Vagina (tissue), 2 donors: ENCODE measurements at places on chromosomes 13 and 19.

DNA sequence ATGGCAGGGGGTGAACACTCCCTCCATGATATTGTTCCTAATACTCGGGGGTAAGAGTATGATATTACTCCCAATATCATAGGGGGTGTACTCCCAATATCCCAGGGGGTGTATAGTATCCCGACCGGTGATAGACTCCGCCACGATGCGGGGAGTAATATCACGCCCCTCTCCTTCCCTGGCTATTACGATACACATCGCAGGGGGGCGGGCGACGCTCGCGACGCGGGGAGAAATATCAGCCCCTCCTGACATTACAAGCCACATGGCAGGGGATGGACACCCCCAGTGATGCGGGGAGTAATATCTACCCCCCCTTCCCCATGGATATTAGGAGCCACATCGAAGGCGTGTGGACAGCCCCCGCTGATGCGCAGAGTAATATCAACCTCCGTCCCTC lies 3.2 kb upstream of the RGCC start:
- H3K27ac ChIP-seq: no peak overlapping the region
- no peak overlapping the region for H3K4me3 ChIP-seq
- peaks cover 15% of the 10 kb centered on the region for H3K4me1 ChIP-seq
- H3K36me3 ChIP-seq: no peaks in the 10 kb centered on the region
- no peaks in the 10 kb centered on the region for H3K27me3 ChIP-seq

DNA sequence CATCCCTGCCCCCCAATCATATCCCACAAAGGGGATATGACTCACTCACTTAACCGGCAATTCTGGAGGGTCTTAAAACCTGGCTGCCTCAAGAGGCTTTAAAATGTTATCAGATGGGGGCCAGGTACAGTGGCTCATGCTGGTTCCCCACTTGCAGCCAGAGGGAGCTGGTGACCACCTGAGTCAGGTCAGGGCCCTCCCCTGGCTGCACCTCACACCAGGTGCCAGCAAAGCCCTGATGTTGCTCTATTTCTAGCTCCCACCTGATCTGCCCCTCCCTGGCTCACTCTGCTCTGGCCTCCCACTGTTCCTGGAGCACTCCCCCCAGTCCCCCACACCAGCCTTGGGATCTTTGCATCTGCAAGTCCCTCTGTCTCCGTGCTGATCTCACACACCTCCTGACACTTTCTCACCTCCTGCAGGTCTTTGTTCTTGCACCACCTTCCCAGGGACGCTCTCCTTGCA lies 14.2 kb downstream of the HPN start:
- no peaks in the 10 kb centered on the region for H3K27me3 ChIP-seq
- H3K4me1 ChIP-seq: no peaks in the 10 kb centered on the region
- no peak overlapping the region for H3K4me3 ChIP-seq
- no peak overlapping the region for H3K27ac ChIP-seq
- H3K36me3 ChIP-seq: no peaks in the 10 kb centered on the region

GRCh38 chr13:80341756-80342370 lies 937 bp upstream of the SPRY2 start:
- peak overlapping the region; percentile 82 for H3K4me3 ChIP-seq
- H3K36me3 ChIP-seq: no peaks in the 10 kb centered on the region
- no peak for DNase-seq
- H3K4me1 ChIP-seq: peaks cover 28% of the 10 kb centered on the region
- no peaks in the 10 kb centered on the region for H3K27me3 ChIP-seq
- H3K27ac ChIP-seq: peak overlapping the region; percentile 89

DNA sequence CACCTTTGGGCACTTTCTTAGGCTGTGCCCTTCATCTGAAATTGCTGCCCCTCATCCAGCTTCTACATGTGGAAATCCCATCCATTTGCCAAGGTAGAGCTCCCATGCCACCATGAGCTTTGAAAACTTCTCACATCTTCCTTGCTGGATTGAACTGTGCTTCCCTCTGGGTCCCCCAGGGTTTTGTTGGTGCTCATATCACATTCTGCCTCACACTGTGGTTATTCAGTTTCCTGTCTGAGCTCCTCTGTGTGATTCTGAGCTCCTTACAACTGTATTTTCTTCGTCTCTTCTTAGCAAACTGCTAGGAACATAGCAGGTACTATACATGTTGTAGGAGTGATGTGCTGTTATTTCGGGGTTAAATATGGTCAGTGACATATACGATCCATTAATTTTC lies 74.9 kb upstream of the KL start:
- no peaks in the 10 kb centered on the region for H3K4me1 ChIP-seq
- no peaks in the 10 kb centered on the region for H3K36me3 ChIP-seq
- H3K4me3 ChIP-seq: no peak overlapping the region
- no peak for DNase-seq
- no peak overlapping the region for H3K27ac ChIP-seq

- no peaks in the 10 kb centered on the region for H3K27me3 ChIP-seq
- no peaks in the 10 kb centered on the region for H3K36me3 ChIP-seq
- H3K4me3 ChIP-seq: no peak overlapping the region
- no peak overlapping the region for H3K27ac ChIP-seq
- no peaks in the 10 kb centered on the region for H3K4me1 ChIP-seq
- no peak for DNase-seq
Measured at GRCh38 chr13:91375116-91375729, 23.2 kb upstream of the GPC5 start.

DNA sequence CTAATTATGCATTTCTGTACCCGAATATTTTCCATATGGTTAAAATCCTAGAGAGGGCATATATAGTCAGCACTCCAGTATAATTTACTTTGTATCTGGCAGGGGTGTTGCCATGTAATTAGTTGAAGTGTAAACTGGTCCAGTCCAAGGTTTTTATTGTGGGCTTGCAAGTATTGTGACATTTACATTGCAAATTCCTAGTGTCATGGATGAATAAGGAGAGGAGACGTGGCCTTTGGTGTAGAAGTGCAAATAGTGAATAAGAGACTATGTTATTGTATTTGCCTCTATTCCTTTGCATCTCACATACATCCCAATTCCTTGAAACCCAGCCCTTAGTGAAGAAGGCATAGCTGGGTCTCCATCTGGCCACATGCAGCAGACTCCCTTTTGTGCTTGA lies 330.6 kb downstream of the ATP8A2 start:
- no peaks in the 10 kb centered on the region for H3K27me3 ChIP-seq
- no peak overlapping the region for H3K27ac ChIP-seq
- no peak for DNase-seq
- H3K4me3 ChIP-seq: no peak overlapping the region
- no peaks in the 10 kb centered on the region for H3K4me1 ChIP-seq

DNA sequence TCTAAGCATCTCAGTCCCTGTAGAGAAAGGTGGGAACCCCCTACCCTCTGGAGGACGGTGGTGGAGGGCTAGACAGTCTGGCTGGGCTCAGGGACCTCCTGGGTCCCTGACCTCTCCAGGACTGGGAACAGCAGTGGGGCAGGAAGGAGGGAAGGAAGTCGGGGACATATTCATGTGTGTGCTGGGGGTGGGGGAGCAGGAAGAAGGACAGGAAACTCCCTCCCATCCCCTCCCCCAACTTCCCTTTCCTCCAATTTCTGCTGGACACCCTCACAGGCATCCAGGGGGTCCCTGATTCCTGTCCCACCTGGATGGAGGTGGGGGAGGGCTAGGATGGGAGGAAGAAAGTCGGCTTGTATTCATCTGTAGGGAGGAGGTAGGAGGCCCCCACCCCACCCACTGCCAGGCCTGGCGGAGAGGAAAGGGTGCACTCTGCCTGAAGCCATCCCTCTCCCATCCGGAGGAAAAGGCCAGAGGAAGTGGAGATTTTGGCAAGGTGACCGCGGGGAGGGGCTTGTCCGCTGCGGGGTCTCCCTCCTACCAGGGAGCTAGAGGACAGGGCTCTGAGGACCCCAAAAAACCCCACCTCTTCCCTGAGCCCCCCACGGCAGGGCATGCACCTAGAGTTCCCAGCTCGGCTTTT lies 2.3 kb downstream of the NOVA2 start:
- H3K36me3 ChIP-seq: no peaks in the 10 kb centered on the region
- no peak overlapping the region for H3K27ac ChIP-seq
- DNase-seq: no peak
- peak overlapping the region; percentile 35 for H3K4me3 ChIP-seq

- peak overlapping the region; percentile 69 for H3K27ac ChIP-seq
- peak; percentile 87 for DNase-seq
- no peaks in the 10 kb centered on the region for H3K36me3 ChIP-seq
- H3K4me3 ChIP-seq: no peak overlapping the region
- no peaks in the 10 kb centered on the region for H3K27me3 ChIP-seq
Measured at GRCh38 chr13:40190641-40191100, 475.8 kb downstream of the FOXO1 start.

GRCh38 chr13:98825659-98826058 lies 73.2 kb upstream of the SLC15A1 start:
- no peak for DNase-seq
- H3K4me1 ChIP-seq: peaks cover 27% of the 10 kb centered on the region
- no peak overlapping the region for H3K4me3 ChIP-seq
- no peak overlapping the region for H3K27ac ChIP-seq
- no peaks in the 10 kb centered on the region for H3K27me3 ChIP-seq
- no peaks in the 10 kb centered on the region for H3K36me3 ChIP-seq

DNA sequence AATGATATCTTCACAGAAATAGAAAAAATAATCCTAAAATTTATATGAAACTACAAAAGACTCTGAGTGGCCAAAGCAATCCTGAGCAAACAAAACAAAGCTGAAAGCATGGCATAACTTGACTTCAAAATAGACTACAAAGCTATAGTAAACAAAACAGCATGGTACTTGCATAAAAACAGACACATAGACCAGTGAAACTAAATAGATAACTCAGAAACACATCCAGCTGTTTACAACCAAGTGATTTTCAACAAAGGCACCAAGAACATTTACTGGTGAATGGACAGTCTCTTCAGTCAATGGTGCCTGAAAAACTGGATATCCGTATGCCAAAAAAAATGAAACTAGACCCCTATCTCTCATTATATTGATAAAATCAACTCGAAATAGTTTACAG lies 25.2 kb downstream of the SCGB2B2 start:
- H3K4me1 ChIP-seq: no peaks in the 10 kb centered on the region
- no peak for DNase-seq
- H3K36me3 ChIP-seq: no peaks in the 10 kb centered on the region
- no peak overlapping the region for H3K27ac ChIP-seq
- no peaks in the 10 kb centered on the region for H3K27me3 ChIP-seq

DNA sequence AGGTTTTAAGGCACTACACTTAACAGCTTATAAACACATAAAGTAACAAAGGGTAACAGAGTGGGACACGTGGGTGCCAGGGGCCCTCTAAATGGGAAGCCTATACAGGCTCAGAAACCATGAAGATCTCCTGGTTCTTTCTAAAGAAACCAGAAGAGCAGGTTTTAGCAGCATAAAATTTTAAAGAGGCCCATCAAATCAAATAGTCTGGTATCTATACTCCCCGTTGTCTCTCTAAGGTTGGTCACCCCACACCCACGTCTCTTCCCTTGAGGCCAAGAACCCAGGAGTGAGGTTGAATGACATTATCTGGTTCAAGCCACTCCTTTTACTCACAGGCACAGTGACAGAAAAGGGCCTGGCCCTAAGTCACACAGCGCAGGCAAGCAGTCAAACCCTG lies 4.6 kb upstream of the DYRK1B start:
- no peak for DNase-seq
- peaks cover 22% of the 10 kb centered on the region for H3K4me1 ChIP-seq
- H3K27ac ChIP-seq: no peak overlapping the region
- H3K27me3 ChIP-seq: no peaks in the 10 kb centered on the region
- H3K4me3 ChIP-seq: no peak overlapping the region

DNA sequence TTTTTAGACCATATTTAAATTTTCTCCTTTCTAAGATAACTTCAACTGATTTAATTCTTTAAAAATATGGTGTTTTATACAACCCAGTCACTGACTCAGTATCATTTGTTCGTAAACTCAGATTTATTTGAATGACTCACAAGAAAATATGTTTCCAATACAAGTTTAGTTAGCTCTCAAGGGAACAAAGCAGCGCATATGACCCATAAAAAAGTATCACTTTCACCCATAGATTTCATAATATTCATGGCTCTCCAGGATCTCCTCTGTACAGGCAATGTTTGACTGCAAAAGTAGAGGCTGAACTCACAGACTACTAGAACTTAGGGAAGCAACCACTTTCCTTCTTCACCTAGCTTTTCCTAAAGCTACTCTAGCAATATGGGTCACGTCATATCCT lies 405.6 kb upstream of the PCDH9 start:
- H3K27me3 ChIP-seq: no peaks in the 10 kb centered on the region
- H3K27ac ChIP-seq: no peak overlapping the region
- H3K4me3 ChIP-seq: no peak overlapping the region
- DNase-seq: no peak

DNA sequence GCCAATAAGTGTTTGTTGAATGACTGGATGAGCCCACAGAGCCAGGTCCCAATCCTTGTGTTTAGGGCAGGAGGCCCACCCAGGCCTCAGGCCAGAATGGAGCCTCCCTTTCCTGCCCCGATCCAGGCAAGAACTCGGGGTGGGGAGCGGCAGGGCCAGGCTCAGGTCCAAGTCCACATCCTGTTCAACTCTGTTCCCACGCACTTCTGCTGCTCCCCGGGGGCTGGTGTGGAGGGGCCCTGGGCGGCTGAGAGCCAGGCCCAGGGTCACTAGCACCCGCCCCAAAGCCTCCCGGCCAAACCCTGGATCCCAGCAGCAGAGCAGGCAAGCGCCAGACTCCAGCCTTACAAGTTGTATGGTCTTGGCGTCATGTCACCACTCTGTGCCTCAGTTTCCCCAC lies 8.0 kb downstream of the ANGPTL8 start:
- H3K4me3 ChIP-seq: no peak overlapping the region
- peak overlapping the region; percentile 55 for H3K27ac ChIP-seq
- no peaks in the 10 kb centered on the region for H3K27me3 ChIP-seq
- no peak for DNase-seq
- peaks cover 16% of the 10 kb centered on the region for H3K4me1 ChIP-seq

DNA sequence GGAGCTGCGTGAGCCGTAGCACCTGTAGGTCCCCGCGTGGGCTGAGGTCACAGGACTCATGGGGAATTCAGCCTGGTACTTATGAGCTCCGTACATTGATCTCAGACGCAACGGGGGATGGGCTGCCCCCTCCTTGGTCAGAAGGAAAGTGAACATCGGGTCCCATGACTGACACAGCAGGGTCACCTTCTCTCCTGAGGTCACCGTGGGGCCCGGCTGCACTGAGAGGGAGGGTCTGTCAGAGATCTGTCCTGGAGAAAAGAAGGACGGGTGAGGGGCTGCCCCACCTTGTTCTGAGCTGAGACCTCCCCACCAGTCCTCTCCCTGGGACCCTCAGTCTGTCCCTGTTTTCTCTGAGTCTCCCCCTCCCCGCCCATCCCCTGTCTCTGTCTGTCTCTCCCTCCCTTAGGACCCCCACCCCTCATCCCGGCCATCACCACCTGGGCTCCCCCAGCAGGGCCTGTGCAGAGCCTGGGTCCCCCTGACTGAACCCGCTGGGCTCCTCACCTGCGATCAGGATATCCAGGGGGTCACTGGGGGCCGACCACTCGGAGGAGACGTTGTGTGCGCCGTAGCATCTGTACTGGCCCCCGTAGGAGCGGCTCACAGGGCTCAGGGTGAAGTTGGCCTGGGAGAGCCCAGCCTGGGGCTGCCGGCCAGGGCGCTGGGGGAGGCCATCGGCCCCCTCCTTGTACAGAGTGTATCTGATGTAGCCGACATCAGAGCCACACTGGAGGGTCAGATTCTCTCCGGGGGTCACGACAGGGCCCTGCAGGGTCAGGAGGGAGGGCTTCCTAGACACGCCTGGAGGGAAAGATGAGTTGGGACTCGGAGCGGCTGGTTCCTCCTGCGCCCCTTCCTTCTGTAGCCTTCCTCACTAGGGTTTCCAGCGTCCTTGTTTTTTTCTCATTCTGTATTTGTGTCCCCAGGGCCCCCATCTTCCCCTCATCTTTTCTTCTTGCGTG lies 1.8 kb downstream of the LILRA4 start:
- no peak for DNase-seq
- H3K27me3 ChIP-seq: no peaks in the 10 kb centered on the region
- H3K4me1 ChIP-seq: no peaks in the 10 kb centered on the region
- H3K36me3 ChIP-seq: no peaks in the 10 kb centered on the region

- no peak overlapping the region for H3K4me3 ChIP-seq
- H3K27ac ChIP-seq: no peak overlapping the region
- H3K36me3 ChIP-seq: no peaks in the 10 kb centered on the region
- no peaks in the 10 kb centered on the region for H3K27me3 ChIP-seq
Measured at GRCh38 chr13:46062185-46062584, 9.6 kb upstream of the ZC3H13 start.
